Hippocampal formation (tissue), 2 donors: ENCODE measurements at places on chromosomes 1 and 21.

- no peak for DNase-seq
These were observed 58.1 kb upstream of the GCLM start for GRCh38 chr1:93967306-93967705.

- no peak for DNase-seq
These were observed 33.4 kb upstream of the ATP1B1 start for GRCh38 chr1:169072945-169073725.

DNA sequence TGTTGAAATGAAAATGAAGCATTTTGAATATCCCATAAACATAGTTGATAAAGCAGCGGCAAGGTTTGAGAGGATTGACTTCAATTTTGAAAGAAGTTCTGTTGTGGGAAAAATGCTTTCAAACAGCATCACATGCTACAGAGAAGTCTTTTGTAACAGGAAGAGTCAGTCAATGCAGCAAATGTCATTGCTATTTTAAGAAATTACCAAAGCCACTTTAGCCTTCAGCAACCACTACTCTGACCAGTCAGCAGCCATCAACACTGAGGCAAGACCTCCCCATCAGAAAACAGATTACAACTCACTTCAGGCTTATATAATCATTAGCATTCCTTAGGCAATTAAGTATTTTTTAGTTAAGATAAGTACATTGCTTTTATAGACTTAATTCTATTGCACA is 33.8 kb upstream of the FCRL3 start:
- no peak for DNase-seq

- no peak for DNase-seq
These were observed at the start of gene CCDC185 for GRCh38 chr1:223393275-223394214. Gene CCDC185, plus strand, starts transcription at chr1:223393415. Its CDS starts 61 bp downstream, at chr1:223393476.

DNA sequence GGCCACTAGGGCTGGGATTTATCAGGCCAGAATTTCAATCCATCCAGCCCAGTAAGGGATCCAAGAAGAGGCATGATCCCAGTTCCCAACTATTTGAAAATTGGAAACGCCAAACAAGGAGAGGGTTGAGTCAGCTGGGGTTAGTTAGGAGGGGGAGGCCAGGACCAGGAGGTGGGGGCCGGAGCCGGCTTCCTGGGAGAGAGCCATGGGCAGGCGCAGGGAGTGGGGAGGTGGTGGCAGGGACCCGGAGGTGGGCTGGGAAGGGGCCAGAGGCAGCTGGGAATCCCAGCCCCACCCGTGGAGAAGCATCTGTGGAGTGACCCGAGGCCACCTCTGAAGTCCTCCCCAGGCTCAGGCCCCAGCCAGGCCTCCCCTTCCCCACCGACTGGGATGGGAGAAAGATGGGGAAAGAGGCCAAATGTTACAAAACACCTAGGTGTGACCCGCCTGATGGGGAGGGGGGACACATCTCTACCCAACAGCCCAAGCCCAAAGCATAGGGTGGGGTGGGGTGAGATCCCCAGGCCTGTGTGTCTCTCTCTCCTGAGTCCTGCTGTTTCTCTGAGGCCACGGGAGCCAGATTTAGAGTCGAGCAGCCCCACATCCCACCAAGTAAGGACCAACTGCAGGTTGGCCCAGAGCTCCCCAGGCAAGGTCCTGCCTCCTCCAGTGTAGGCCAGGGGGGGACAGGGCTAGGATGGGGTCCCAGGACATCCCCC is 10.1 kb downstream of the HSPG2 start:
- no peak for DNase-seq

- DNase-seq, result no peak
These were observed 228.2 kb downstream of the COP1 start for GRCh38 chr1:175978926-175979325.

- DNase-seq, result peak; percentile 16
These were observed 47.6 kb downstream of the FCRL3 start for GRCh38 chr1:157652859-157653493.

DNA sequence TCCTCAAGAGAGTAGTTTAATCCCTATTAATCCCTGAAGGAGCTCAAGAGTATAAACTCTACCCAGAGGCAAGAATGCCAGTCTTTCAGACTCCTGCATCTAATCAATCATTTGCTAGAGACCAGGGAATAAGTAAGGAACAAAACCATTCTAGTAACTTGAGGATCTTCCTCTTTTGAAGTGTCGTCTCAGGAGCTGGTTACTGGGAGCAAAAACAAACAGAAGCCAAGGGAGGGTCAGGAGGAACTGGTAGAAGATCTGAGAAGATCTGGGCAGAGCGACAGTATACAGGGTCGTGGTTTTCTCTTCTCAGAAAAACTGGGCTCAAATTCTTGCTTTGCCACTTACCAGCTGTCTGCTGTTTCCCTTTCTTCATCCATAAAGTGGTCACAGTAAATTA is 69.3 kb downstream of the RPS6KA1 start:
- no peak for DNase-seq

DNA sequence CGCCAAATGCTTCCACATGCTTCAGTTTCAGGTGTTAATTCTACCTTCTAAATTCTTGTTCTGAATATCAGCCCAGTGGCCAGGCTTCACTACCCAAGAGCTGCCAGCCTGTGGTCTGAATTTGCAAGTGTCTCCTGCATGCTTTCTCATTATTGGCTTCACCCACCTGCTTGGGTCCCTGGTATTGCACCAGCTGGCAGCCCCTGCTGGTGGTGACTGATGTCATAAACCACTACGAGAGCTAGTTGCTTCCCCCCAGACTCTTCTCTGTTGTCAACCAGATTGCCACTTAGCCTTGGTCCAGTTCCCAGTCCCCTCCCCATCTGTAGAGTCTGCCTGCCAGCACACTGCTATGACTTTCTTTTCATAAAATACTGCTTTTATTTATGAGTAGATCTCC is 197.7 kb upstream of the DUSP10 start:
- DNase-seq, result no peak

- DNase-seq, result no peak
These were observed 182.5 kb downstream of the ZC3H11B start for GRCh38 chr1:219430419-219430818.

GRCh38 chr21:38678827-38679226 is 126.9 kb upstream of the ETS2 start:
- DNase-seq, result no peak

DNA sequence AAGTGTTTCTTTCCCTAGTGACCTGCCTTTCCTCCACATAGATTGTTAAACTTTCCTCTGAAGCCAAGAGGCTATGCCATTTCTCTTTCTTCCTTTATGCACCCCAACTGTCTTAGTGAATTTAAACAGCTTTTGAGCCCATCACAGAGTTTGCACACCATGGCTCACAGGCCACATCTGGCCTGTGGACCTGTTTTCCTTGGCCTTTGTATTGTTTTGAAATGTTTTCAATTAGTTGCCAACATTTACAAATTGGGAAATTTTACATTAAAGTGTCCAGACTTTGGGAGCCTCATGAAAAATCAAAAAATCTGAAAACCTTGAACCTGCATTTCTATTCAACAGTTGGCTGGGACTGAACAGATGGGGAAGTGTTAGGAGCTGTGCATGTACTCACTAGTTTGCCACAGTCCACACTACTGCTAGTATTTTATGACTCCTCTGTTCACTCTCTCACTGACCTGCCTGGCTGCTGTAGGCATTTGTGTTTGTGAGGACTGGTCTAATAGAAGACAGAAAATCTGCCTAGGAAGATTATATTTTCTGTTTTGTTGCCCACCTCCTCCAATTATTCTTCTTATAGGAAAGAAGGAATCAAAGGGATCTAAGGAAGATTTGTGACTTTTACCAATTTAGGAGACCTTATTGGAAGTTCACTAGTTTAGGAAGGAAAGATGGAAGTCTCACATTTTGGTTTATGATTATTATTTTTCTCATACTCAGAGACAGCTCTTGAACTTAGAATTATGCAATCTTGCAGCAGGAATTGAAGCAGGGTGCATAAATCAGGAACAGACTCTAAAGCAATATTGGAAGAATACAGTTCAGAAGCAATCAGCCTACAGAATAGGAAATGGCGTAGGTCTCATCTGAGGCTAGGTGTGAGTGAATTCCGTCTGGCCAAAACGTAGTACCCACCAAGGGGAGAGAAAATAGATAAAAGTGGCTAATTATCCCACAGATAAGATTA is 134.7 kb downstream of the HLX start:
- no peak for DNase-seq

DNA sequence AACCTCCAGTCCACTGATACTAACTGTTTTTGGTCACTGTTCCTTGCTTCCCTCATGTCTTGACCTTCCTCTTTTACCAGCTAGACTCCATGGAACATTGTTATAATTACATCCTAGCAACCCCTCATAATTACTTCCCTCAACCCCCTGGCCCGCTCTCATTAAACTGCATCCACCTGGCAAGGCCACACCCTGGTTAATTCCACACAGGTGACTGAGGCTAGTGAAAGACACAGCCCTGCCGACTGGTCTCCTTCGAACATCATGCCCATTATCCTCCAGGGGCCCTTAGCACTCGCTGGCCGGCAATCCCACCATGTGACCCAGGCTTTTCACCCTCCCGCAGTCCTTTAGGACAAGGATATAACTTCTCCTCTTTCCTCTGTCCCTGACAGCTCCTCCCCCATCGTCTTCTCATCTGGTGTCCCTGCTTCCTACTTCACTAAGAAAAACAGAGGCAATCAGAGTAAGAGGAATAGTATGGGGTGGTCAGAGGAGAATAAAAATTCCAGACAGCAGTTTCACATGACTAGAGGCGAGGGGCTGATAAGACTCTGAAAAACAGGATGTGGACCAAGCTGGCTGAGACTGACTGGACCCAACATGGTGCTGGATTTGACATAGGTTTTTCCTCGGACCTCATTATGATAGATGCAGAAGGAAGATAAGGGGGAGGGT is 8.8 kb upstream of the TENT5B start:
- DNase-seq, result no peak

DNA sequence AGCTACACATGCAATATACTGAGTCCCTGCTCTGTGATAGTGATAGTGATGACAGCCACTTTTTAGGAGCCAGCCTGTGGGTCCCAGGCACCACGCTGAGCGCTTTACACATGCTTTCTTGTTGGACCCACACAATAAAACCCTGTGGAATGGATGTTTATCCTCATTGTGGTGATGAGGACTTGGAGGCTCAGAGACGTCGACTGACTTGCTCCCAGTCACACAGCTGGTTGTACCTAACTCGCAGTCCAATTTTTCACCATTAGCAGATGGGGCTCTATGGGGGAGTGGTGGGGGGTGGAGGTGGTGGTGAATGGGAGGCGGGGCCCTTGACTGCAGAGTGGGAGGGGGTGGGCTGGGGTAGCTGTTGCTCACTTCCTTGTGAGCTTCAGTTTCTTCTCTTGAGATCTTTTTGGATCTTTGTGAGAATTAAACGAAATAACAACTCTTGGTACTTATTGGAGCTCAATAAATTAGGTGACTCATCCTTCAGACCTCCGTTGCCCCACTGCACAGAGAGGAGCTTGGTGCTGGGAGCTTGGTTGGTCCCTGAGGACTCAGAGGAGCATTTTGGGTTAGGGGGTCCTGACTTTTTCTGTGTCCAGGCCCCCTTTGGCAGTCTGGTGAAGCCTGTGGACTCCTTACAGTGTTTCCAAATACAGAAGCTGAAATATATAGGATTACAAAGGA is 61.8 kb upstream of the CD1D start:
- no peak for DNase-seq

DNA sequence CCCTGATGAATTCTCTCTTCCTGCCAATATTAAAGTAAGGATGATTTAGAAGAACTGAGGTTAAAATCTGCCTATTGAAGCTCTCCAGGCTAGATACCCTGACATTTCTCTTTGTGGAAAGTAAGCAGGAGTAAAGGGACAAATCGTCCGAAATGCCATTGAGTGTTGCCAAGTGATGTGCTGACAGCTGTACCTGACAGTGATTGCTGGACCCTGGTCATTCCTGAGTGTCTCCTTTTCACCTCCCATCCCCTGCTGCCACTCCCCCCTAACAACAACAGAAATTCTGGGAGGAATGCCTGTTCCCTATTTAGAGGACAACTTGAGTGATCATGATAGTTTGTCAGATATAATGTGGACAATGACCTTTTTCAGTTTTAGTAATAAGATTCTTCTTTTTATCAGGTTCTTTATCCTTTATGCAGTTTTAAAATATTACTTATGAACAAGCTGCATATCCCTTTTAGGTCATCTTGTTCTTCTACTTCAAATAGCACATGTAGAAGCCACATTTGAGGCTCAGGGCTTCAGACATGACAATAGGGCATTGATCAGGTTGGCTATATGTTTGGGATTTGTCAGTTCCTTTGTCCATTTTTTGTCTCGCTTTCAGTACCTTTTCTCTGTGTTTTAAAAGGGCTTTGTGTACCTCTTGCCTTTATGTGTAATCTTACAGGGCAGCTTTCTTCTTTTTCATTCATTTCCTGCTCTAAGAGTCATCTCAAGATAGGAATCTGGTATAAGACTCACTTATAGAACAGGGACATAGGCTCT is 56.0 kb downstream of the ITSN1 start:
- no peak for DNase-seq

- no peak for DNase-seq
These were observed 17.1 kb upstream of the UBE2U start for GRCh38 chr1:64186138-64186897.

DNA sequence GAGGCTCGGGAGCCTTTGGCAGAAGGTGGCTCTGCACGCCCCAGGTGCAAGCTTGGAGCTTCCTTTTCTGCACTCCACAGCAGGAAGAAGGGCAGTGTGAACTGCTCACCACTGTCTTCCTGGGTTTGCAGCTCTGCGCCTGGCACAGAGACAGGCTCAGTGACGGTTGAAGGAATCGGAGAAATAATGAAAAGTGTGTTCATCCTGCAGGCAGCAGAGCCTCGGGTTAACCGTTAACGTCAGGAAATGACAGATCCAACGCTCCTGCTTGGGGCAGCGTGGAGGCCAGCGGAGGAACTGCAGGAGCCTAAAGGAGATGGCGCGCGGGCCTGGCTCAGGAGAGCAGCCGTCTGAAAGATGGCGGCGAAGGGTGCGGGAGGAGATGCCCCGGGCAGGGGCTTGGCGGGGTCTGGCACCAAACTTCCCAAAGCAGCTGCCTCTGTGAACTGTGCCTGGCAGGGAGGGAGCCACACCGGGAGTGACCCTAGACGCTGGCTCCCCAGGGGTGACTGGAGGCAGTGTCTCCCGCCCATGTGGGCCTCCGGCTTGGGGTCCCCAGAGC is 10.9 kb upstream of the SAMD11 start:
- no peak for DNase-seq

GRCh38 chr1:184297244-184297750 is 89.5 kb upstream of the C1orf21 start:
- no peak for DNase-seq
